Activated CD4-positive, alpha-beta T cell treated with anti-CD3 and anti-CD28 coated beads, Interleukin-2, amount 50 U/mL, for 4 hours (primary cell): ENCODE measurements at places on chromosomes 7 and 10.

DNA sequence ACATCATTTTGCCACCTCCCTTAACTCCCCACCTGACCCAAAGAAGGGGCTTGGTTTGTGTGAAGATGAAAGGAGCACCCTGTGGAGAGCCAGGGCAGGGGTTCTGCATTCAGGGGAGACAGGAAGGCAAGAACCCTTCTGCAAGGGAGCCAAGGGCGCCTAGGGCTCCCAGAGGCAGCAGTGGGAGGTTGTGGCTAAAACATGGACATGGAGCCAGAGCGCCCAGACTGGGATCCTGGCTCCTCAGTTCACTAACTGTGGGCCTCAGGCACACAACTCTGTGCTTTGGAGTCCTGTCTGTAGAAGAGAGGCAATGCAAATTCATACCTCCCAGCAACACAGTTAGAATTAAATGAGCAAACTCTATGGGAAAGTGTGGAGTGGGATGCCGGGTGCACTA is 123.1 kb upstream of the MACROH2A2 start:
- DNase-seq = no peak

DNA sequence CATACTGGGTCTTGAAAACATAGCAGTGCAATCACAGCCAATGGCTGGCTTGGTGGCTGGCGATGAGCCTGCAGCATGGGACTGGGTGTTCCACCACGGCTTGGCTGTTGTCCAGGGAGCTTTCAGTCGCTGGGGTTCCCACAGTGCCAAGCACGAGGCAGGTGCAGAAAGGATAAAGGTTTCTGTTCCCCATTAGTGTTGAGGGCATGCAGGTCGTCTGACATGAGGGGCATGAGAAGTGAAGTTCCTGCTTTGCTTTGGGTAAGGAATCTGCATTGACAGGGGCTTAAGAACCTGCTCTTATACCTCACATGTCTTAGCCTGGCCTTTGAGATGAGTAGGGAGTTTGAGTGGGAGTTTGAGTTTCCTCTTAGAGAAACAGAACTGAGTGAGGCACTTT is 9.0 kb upstream of the CFTR start:
- DNase-seq = no peak

GRCh38 chr10:117865945-117866344 is 180.8 kb downstream of the RAB11FIP2 start:
- DNase-seq = no peak

GRCh38 chr10:127349737-127350136 is 153.3 kb upstream of the INSYN2A start:
- no peak for DNase-seq
